ENCODE measurements at places on chromosomes 11 and 22.

DNA sequence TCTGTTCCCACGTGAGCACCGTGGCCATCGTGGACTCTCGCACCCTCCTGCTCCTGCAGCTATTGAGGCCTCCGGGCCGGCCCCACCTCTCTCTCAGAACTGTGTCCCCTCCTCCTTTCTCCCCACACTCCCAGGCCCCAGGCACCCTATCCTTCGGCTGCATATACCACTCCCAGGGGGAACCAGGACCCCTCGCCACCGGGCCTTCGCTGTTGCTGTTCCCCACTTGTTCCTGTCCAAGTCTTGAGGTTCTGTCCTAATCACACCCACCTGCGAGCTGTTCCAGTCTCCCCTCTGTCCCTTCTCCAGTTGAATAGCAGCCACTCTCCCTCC lies 43.0 kb upstream of the CDON start:
- DNase-seq: no peak

- no peak for DNase-seq
Measured at GRCh38 chr11:73468590-73469161, 92.5 kb downstream of the RELT start.

DNA sequence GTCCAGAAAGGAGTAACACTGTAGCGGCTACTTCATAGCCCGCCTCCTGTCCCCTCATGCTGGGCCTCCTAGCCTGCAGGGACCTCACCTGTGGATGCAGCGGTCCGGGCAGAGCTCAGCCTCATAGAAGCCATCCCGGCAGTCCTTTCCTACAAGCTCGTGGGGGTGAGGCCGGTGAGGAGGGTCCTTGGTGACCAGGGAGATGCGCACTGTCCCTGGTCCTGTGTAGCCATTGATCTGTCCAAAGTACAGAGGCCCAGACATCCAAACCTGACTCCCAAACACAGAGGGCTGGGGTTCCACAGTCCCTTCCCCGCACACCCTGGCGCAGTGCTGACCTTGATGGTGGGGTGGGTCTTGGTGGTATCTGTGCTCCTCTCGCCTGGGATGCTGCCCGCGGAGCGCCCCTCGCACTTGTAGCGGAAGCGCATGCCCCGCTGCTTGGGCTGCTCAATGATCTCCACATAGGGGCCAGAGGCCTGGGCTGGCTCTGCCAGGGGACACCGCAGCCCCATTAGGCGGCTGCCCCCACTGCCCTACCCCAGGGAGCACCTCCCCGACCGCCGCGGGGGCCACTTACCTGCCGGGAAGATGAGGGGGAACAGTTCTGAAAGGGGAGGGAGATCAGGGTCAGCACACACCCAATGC lies 993 bp downstream of the RELA start:
- no peak for DNase-seq

GRCh38 chr11:12705874-12706273 lies 31.7 kb downstream of the TEAD1 start:
- no peak for DNase-seq

DNA sequence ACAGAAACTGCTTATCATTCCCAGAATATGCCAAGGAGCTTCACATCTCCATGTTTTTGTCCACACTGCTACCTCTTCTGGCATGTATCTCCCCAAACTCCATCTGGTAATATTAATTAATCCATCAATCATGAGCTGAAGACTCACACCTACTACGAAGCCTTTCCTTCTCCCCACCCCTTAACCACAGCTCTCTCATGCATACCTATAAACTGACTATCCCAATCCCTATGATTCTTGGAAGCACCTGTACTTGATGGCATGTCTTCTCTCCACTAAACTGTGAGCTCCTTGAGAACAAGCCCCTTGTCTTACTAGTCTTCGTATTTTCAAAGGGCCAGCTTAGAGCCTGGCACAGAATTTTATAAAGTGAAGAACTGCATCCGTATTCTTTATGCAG lies 47.3 kb downstream of the RELT start:
- no peak for DNase-seq

- no peak for DNase-seq
Measured at GRCh38 chr11:100895449-100895848, 208.4 kb downstream of the ARHGAP42 start.

GRCh38 chr22:23243006-23243573 lies 62.8 kb downstream of the BCR start:
- DNase-seq: peak; percentile 25

DNA sequence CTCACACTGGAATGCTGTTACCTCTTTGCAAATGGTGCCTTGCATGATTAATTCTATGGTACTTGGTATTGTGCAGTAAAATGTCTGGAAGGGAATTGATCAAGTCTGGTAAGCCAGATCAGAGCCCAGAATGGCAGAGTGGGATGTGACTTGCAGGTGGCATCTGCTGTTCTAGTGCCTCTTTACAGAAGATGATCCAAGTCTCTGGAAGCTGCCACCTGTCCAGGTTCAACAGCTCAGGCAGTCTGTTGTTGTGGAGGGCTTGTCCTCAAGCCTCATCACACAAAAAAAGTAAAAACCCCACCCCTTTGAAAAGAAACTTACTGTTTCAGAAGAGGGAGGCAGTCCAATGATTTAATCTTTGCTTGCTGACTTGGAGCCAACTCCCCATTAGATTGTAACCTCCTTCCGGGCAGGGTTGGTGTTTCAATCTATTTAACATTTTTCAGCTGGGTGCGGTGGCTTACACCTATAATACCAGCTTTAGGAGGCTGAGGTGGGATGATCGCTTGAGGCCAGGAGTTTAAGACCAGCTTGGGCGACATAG lies 17.1 kb downstream of the ZNRF3 start:
- no peak for DNase-seq

DNA sequence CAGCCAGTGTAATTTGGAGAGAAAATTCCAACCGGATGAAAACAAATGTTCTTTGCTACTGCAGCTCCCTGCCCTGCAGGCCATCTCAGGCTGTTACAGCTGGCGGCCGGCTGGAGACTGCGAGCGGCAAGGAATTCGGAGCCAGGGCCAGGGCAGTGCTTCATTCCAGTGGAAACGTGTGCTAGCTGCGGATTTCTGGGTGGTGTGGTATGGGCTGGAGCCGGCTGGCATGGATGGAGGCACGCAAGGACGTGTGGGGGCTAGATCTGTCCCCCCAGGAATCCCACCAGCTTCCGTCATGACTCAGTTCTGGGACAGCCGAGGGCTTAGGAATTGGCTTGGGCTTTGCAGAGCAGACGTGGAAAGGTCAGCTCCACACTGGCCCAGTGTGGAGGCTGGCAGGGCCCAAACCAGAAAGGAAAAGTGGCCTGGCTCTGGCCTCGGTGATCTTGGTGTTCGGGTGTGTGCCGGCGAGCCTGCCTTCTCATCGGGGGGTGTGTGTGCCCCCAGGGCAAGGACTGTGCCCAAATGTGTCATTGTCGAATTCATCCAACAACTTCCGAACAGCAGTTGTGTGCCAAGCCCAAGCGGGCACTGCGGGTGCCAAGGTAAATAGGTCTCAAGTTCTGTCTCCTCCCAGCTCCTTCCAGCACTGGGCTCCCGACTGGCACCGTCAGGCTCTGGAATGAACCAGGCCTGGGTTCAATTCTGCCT lies 48.1 kb upstream of the SHISAL1 start:
- no peak for DNase-seq

DNA sequence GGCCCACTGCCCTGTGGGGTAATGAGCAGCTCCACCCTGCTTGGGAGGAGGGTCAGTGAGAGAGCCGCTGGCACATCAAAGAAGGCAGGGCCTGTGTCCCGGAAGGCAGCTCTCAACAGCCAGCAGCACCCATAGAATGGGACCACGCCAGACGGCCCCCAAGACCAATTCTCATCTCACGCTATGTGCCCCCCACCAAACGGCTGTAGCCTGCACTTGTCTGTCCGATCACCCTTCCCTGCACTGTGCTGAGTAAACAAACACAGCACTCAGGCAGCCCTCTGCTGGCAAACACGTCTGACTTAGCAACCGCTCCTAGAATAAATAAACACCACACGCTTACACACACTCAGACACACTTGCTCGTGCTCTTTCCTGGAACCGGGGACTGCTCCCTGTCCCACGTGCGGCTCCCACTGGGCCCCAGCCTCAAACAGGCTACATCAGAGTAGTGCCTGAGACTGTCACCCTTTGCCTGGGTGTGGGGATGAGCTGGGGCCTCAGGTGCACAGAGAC lies 53.2 kb upstream of the CDON start:
- no peak for DNase-seq

DNA sequence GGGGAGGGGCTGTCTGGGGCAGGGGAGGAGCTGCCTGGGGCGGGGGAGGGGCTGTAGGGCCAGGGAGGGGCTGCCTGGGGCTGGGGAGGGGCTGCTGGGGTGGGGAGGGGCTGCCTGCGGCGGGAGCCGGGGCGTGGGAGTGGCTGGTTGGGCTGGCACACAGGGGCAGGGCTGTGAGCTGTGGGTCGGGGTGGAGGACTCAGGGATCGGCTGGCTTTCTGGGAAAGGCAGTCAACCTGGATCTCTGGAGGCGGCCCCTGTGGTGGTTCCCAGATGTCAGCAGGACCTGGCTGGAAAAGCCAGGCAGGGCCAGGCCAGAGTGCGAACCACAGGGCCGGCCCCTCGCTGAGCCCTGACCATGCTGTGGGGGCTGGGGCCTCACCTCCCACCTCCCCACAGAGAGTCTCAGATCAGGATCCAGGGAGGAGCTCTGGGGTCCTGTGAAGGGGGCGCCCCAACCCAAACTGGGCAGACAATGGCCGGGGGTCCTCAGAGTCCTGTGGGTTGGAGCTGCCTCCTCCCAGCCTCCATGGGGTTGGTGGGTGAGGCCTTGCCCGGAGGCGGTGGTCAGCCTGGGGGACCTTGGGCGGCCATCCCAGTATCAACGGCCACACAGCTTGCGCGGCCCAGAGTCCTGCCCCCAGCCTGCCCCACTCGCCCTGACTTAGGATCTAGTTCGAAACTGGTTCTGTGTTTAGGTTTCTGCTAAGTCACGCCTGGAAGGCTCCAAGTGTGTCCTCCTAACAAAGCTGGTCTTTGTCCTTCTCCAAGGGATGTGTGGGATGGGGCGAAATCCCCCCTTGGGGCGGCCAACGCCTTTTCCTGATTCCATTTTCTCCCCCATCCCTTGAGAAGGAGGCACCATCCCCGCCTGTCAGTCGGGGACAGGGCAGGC lies 1.9 kb downstream of the MUC5B start:
- no peak for DNase-seq

DNA sequence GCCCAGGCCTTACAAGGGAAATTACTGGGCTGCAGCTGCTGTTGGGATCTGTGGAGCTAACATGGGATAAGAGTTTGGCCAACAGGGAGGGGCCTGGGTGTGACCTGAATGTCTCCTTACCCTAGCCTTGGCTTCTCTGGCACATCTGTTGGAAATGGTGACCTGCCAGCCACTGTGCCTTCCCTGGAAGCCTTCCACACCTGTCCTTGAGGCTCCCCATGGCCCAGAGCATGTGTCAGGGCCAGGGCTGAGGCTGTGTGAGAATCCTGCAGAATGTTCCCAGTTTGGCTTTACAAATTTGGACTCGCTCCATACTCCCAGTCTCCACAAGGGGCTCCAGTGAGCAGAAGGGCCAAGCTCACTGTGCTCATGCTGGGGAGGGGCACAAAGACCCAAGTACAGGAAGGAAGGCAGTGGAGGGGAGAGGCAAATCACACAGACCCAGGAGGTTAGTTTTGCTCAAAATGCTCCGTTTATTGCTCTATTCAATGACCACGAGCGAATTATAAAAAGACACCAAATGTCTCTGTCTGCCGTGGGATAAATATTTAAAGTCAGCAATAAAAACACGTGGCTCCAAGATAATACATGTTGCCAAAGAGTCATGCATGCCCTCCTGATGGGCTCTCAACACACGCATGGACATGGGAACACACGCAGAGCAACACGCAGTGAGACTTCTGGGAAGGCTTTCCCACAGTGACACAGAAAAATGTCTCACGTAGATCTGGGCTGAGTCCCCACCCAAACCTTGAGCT lies 1.7 kb upstream of the IGSF22 start:
- DNase-seq: no peak

DNA sequence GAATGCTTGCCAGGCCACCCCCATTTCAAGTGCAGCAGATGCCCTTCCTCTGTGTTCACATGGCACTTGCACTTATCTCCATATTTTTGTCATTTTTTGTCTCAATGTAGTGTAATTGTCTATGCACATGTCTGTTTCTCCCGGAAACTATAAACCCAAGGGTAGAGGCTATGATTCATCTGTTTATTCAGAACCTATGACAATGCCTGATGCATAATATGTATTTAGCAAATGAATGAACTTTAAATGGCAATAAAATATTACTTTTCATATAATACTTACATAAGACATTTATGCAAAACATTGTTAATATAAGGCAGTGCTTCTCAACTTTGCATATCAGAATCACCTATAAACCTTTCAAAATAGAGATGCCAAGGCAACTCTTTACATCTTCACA lies 6.7 kb downstream of the PAK1 start:
- DNase-seq: no peak

GRCh38 chr22:42990131-42990838 lies 24.7 kb downstream of the PACSIN2 start:
- DNase-seq: no peak

GRCh38 chr22:46856661-46857060 lies 94.2 kb downstream of the TBC1D22A start:
- DNase-seq: no peak

- no peak for DNase-seq
Measured at GRCh38 chr11:17771415-17771814, 36.8 kb downstream of the KCNC1 start.

GRCh38 chr22:48185071-48186055 lies 1422.9 kb downstream of the TBC1D22A start:
- DNase-seq: no peak

- no peak for DNase-seq
Measured at GRCh38 chr11:62124186-62125113, 639 bp downstream of the INCENP start.

DNA sequence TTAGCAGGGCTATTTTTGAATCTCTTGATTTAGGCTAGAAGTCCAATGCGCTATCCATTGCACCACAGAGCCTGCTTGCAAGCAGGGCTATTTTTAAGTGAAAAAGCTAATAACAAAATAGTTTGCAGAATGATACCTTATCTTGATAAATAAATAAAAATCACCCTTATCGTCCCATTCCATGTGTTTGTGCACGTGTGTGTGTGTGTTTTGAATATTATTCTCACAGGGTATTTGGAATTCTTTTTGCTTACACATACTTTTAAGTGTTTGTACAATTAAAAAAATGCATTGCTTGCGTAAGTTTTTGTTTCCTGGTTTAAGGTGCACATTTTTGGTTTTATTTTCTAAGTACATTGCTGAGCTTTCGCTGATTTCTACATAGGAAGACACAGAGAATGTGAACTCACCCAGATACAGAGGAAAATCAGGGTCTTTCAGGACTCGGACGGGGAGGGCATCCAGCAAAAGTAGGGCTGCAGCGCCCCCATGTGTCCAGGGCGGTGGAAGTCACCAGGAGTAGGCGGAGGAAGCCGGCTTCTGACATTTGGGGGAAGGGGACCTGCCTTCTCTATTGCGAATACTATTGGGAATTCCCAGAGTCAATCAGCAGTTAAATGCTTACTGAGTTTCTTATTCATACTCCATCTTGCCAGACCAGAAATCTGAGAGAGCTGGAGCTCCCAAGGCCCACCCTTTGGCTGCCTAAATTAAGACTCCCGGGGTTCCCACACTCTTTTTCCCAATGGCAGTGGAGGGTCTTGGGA lies 27.3 kb downstream of the SLC1A2 start:
- peak; percentile 76 for DNase-seq

Measured in activated naive CD4-positive, alpha-beta T cell (primary cell).